ENCODE measurements at places on chromosomes 11 and 22.

DNA sequence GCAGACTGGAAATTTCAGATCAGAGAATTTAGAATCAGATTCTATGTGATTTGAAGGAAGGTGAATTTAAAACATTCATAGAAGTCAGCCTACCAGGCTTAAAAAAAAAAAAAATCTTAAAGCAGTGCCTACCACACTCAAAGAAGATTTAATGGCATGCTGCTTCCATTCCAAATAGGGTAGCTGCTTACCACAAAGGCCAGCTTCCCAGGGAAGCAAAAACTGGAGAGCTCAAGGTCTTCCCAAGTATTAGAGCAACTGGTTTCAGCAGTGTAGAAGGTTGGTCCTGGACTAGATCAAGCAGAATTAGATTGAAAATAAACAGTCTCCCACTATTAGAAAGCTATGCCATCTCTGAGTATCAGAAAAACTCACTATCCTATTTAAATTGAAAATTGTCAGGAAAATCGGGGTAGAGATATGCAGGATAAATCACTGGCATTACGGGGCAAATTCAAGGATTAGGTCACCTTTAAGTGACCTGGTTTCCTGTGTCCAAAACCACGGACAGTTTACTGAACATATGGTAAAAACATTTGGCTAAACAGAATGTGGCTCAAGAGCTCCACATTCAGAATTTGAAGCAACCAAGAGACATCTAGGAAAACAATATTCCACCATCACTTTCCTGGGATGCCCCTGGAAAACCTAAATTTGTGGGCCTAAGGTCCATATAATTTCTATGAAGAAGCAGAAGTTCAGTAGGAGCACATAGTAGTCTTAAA is 1.3 kb downstream of the C11orf42 start:
- DNase-seq, result no peak

- no peak for DNase-seq
These were observed at the start of gene TTLL1 for GRCh38 chr22:43088984-43089717. TSS of gene TTLL1 (minus strand) at chr22:43089391. CDS start at chr22:43075586, 13,805 bp downstream.

GRCh38 chr11:12086271-12087074 is 23.9 kb upstream of the MICAL2 start:
- peak; percentile 96 for DNase-seq

GRCh38 chr22:27348634-27349033 is 452.9 kb downstream of the MN1 start:
- no peak for DNase-seq

DNA sequence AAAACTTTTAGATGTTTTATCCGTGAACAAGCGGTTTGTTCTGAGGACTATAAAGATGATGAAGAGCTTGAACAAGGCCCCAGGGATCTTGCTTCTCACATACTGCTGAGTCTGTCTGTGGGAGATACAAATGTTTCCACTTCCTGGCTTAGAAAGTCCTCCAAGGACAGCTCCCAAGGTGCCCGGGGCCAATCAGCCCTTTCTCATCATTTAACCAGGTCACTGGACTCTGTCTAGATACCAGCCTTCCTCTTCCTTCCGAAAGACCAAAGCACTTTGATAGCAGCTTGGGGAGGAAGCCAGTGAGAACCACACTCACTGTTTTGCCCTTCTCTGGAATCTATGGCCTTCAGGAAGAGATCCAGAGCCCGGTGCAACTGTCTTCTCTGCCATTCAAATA is 4.3 kb upstream of the MICAL2 start:
- no peak for DNase-seq

DNA sequence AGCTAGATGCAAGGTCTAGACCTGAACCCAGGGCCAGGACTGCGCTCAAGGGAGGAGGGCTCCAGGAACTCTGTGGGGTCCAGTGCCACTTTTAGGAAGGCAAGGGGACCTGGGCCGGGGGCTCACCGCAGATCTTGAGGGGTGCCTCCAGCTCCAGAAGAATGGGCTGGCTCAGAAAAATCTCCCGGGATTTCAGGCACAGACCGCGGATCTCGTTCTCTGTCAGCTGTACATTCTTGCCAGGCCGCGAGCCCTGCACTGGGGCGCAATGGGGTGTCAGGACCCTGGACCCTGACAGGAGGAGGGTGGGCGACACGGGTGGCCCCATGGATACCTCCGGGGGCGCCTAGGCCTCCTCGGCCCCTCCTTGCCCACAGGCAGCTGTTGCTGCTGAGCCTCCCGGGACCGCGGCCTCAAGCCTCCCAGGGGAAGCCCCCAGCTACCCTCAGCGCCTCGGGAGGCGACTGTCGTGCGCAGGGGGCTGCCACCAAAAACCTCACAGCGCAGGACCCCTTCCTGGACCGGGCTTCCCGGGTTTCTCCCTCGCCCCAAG is 640 bp downstream of the PPP1CA start:
- no peak for DNase-seq

DNA sequence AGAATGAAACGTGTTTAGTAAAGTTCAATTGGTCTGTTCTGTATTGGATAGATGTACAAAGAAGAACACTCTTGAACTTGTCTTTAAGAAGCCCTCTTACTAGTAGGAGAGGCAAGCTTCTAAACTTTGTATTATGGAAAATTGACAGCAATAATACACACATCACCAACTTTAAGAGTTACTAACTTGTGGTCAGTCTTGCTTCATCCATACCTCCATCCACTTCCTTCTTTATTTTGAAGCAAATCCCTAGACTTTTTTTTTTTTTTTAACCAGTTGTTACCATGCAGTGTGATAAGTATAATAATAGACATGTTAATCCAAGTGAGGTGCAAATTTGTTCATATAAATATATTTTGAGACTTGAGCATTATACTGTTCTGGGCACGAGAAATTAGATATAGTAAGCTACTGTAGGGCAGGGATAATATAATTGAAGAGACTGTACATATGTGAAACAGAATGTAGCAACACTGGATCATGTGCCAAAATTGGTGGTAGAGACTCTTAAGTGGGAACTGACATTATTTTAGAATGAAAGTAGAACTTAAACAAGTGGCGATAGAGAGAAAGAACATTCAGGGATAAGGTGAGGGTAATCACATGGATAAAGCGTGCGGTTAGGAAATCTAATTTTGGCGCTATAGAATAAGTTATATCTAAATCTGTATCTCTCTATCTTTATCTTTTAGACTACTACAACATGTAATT is 6.5 kb downstream of the FAR1 start:
- DNase-seq, result no peak

DNA sequence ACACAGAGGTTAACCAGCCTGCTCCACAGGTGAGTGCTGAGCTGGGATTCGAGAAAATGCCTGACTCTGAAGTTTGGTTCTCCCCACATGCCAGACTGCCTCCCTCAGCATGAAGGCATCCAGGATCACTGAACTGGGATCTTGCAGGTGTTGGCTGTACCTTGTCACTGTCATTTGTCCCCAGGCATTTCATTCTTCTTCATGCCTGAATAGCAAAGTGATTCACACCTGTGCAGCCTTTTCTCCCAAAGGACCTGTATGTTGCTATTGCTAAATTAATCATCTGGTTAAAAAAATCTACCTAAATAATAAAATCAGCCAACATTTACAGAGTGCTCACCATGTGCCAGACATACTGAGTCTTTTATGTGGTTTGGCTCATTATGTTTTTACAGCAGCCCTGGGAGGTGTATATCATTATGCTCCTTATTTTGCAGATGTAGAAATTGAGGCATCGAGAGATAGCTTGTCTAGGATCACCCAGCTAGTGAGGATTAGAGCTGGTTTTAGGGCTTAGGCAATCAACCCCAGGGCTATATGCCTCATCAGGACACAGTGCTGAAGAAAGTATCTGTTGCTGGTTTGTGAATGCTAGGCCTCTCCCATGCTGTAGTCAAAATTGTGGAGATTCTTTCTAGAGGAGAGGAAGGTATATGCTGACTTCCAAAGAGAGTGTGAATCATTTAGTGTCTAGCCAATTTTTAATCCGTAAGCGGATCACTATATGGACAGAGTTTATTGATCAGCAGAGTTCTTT is 204.4 kb downstream of the HIPK3 start:
- no peak for DNase-seq

DNA sequence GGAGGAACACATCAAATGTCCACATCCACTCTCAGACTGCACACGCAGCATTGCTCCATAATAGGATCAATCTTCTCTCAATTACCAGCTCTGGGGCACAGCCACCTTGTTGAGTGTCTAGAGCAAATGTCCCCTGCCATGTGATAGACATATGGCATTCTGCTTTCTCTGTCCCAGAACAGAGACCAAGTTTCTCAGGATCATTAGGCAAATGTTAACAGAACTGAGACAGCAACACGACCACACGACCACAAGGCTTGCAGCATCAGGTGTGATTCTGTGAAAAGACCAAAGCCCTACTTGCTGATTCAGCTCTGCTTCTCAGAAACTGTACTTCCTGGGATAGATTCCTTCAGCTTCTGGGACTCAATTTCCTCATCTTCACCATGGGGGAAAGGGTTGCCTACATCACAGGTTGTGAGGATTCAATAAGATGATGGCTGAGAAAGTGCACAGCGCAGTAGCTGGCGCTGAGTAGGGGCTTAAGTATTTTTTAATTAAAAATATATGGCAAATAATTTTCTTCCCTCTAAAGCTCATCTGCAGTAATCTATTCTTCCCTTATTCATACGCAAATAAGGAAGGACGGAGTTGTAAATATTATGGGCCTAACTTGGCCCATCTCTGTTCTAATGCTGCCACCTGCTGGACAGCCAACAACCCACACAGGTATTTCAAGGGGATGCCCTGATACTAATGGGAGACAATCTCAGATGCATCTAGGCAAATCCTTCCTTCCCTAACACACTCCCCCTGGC is 54.3 kb upstream of the USP47 start:
- DNase-seq, result peak; percentile 18

- no peak for DNase-seq
These were observed 706.8 kb upstream of the ANO3 start for GRCh38 chr11:25625094-25625493.

DNA sequence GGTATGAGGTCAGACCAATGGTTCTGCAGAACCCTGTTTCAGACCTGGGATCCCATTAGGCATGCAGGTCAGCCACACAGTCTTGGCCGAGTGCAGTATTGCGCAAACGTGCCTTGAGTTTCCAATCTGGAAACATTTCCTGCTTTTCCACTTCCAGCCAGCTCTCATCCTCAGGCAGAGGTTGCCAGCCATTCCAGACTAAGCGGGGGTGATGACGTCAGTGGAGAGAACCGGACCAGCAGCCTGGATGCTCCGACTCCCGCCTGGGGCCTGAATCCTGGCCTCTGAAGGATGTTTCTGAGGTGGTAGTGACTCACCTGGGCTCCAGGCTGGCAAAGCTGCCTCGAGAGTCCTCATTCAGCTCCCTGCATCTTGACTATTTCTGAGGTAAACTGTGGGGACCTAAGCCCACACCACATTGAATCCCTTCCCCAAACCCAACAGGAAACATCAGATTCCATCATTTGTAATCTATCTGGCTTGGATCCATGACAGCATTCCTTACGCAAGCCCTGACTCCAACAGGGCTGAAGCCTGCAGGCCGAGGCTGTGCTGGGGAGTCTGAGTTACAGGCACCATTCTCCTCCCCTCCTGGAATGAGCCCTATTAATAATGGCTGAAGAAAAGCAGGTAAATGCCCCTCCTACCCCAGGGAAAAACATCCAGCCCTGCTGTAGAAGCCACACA is 83.0 kb downstream of the ABTB2 start:
- DNase-seq, result peak; percentile 76

GRCh38 chr11:64233913-64234586 is at the start of gene VEGFB:
TSS of gene VEGFB (plus strand) at chr11:64234584. CDS start at chr11:64234834, 250 bp downstream.
- no peak for DNase-seq

DNA sequence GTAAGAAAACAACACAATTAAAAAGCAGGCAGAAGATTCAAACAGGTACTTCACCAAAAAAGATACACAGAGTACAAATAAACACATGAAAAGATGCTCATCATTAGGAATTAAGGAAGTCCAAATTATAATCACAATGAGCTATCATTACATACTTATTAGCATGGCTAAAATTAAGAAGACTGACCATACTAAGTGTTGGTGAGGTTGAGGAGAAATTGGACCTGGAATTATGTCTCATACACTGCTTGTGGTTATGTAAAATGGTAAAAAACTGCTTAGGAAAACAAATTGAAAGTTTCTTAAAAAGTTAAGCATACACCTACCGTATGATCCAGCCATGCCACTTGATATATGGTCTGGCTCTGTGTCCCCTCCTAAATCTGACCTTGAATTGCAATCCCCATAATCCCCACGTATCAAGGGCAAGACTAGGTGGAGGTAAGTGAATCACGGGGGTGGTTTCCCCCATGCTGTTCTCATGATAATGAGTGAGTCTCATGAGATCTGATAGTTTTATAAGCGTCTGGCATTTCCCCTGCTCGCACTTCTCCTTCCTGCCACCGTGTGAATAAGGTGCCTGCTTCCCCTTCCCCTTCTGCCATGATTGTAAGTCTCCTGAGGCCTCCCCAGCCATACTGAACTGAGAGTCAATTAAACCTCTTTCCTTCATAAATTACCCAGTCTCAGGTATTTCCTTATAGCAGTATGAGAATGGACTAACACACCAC is 4.8 kb downstream of the SAAL1 start:
- DNase-seq, result no peak

- no peak for DNase-seq
These were observed 1.1 kb upstream of the PLXNB2 start for GRCh38 chr22:50308597-50308935.

GRCh38 chr11:45722144-45722543 is 56.7 kb upstream of the CHST1 start:
- DNase-seq, result no peak

GRCh38 chr11:24574461-24574860 is 77.6 kb downstream of the LUZP2 start:
- DNase-seq, result no peak

DNA sequence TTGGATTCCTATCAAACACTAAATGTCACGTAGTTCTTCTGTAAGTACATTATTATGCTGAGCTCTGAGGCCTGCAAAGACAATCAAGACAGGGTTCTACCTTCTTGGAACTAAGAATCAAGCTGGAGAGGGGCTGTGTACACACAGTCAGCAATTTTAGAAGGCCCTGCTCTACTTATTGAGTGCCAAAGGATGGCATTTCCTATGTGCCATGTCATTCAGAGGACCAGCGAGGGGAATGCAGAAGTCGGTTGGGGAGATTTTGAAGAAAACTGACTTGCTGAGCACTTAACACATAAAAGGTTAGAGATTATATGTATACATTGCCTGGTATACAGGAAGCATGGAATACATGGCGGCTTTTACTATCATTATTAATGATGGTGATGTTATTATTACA is 5.3 kb downstream of the SLC37A2 start:
- DNase-seq, result no peak

DNA sequence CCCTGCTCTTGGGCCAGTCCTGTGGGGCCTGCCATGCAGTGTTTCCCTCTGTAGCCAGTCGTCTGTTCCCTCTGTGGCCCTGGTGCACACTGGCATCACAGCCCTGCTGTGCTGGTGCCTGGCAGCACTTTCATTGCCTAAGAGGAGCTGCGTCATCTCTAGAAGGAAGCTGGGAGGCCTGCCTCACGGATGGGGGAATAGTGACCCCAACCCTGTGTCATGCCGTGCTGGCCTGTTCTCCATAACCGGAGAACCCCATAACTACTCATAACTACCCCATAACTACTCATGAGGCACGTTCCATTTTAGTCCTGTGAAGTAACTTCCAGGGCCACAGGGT is 14.0 kb downstream of the RAB36 start:
- no peak for DNase-seq

GRCh38 chr11:24408202-24408601 is 88.7 kb upstream of the LUZP2 start:
- no peak for DNase-seq

- DNase-seq, result peak; percentile 81
These were observed 6.2 kb downstream of the TEAD1 start for GRCh38 chr11:12680246-12680939.

- DNase-seq, result no peak
These were observed 3.3 kb downstream of the POLD4 start for GRCh38 chr11:67349928-67350465.

GRCh38 chr11:122851366-122851966 is 13.2 kb downstream of the CRTAM start:
- DNase-seq, result no peak

Measured in non-pigmented ciliary epithelial cell (primary cell).